ENCODE measurements at places on chromosomes 13 and 19.

DNA sequence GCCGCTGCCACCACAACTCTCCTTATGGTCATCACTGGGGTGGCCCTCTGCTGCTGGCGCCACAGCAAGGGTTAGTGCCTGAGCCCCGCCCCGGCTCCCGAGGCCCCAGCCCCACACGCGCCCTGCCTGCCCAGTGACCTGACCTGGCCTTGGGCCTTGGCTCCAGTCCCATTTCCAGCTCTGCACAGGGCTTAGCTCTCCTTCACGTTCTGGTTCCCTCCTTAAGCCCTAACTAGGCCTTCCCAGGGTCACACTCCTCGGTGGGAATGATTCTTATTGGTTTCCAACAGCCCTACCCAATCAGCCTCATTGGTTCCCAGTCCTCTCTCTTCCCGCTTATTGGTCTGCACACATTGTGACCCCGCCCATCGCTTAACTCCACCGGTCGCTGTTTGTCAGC, 5.8 kb downstream of the KIRREL2 start:
- DNase-seq = no peak

DNA sequence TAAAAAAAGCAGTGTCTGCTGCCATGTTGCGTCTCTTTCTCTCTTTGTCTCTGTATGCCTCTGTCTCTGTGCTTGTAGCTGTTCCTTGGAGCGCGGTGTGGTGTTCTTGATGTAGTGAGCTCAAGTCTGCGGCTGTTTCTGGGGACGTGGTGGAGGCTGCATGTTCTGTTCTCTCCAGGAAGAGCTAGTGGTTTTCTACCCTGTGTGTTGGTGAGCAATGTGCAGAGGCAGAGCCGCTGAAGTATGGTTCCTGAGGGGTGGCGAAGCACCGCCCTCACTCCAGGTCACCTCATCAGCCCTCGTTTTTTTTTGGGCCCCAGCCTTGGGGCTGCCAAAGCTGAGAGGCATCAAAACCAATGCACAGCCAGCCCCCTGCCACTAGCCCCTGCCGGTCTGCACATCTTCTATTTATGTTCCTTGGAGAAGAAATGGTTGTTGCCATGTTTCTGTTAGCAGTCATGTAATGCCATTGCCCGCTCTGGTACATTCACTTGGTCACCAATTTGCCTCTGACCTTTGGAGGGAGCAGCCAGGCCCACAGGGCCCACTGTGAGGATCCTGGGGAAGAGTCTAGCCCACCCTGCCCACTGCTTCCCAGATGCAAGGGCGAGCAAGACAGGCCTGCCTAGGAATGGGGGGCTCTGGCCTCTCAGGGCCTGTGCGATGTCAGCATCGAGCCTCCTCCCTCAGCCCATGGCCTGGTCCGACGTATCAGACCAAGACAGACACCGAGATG, 7.2 kb downstream of the HNRNPL start:
- no peak for DNase-seq

DNA sequence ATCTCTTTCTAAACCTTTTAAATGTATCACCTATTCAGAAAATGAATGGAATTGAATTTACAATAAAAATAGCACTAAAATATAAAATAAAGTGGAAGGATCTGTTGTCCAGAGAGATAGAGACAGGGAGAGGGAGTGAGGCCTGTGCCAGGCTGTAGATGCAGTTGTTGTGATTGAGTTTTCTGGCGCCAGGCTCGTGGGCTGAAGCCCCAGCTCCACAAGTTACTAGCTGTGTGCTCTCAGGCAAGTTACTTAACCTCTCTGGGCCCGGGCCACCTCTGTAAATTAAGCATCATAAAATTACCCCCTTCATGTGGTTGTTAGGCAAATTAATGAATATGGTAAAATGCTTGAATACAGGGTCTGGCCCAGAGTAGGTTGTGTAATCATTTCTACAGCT, 52.3 kb upstream of the USP29 start:
- no peak for DNase-seq

- no peak for DNase-seq
These were observed 104.5 kb downstream of the UGGT2 start for GRCh38 chr13:95948656-95949055.

- no peak for DNase-seq
These were observed 1507.5 kb downstream of the OLFM4 start for GRCh38 chr13:54536112-54536511.

DNA sequence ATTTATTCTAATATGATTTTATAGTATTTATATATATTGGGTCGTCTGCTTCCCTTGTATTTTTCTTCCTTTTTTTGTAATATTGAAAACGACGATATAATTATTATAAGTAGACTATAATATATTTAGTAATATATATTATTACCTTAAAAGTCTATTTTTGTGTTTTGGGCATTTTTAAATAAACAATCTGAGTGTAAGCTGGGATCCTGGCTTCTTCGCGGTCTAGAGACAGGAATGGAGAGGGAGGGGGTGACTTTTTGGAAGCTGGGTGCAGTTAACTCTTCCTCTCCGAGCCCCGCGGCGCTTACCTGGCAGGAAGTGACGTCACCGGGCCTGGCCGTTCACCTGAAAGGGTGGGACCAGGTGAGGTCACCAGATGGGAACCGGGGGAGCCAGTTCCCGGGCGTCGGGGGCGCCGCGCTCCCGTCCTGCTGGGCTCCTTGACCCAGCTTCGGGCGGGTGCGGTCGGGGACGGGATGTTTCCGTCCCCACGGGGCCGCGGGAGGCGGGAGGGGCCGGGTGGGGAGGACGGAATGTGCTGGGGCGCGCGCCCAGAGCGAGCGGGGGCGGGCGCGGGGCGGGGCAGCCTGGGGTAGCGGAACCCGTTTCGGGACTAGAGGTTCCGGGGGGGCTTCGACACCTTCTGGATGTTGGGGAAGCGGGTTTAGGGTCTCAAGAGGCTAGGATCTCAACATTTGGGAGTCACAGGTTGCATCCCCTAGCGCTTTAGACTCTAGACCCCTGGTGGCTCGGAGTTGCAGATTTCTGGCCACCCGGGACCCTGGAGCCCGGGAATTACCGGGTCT, 2.8 kb downstream of the ZFP36 start:
- DNase-seq = peak; percentile 84

DNA sequence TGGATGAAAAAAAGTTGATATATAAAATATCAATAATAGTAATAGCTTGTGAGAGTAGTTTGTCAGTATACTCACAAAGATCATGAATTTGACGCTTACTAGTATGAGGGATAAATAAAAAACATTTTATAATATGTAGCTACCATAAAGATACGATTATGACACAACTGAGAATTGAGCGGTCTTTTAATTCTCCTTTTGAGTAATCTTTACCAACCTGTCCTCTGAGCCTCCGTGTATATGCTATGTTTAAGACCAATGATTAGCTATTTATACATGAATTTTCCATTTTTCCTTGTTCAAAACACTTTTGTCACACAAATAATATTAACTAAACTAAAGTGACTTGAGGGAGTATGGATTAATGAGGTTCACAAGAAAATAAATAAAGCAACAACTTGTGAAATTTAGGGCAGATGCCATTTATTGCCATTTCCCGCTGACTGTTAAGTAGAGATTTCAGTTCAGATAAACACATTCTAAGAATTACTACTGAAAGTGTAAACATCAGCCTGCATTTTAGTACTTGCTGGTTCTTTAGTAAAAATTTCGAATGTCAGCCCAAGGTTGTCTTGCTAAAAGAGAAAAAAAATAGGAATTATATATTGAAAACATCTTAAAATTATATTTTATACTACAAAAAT, 6.2 kb upstream of the IRS2 start:
- DNase-seq = no peak

GRCh38 chr13:101429733-101430132, 13.4 kb upstream of the NALCN start:
- DNase-seq = no peak

- no peak for DNase-seq
These were observed 10.4 kb upstream of the GPR32 start for GRCh38 chr19:50759886-50760285.

GRCh38 chr13:103844471-103844870, 778.3 kb upstream of the SLC10A2 start:
- no peak for DNase-seq

DNA sequence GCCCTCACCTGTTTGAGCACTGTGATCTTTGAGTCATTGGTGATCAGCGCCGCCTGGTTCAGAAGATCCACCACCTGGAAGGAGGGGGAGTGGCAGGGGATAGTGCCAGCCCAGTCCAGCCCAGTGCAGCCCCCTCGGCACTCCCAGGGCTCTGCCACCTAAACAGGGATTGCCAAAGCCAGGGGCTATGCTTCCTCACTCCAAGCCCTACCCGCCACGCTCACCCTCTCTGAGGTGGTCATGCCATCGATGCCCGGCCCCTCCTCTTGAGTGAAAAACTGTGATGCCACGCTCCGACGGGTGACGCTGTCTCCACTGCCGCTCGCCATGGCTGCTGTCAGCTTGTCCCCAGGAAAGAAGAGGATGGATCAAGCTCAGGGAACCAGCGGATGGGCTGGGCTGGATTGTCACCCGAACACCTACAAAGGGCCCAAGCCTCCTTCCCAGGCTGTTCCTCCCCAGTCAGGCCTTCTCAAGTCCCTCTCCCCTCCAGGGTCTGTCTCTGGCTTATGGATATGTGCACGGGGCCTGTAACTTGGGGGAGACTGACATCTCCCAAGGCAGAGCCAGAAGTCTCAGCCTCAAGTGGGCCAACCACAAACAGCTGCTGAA, 8.7 kb downstream of the SYMPK start:
- no peak for DNase-seq

DNA sequence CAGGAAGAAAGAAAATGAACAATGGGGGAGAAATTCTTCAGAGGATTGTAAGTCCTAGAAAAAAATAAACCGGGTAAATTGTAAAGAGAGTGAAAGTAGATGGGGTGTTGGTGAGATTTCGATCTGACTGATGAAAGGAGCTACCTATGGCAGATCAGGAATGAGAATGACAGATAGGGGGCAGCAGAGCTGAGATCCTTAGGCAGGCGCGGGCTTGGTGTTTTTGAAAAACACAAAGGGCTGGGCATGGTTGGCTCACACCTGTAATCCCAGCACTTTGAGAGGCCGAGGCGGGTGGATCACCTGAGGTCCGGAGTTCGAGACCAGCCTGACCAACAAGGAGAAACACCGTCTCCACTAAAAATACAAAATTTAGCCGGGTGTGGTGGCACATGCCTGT, 1468.6 kb upstream of the SLC10A2 start:
- no peak for DNase-seq

GRCh38 chr13:20221772-20222171, 10.3 kb downstream of the GJB6 start:
- DNase-seq = no peak

DNA sequence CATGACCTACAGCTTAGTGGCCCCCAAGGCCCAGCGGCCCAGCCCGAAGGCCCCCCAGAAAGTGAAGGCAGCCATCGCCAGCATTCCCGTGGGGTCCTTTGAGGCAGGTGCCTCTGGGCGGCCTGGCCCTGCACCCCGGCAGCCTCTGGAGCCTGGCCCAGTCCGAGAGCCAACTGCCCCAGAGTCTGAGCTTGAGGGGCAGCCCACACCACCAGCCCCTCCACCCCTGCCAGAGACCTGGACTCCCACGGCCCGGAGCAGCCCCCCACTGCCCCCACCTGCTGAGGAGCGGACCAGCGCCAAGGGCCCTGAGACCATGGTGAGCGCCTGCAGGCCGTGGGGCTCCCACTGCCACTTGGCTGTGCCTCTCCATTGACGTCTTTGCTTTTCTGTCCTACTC, 9.0 kb upstream of the PRR19 start:
- DNase-seq = no peak

DNA sequence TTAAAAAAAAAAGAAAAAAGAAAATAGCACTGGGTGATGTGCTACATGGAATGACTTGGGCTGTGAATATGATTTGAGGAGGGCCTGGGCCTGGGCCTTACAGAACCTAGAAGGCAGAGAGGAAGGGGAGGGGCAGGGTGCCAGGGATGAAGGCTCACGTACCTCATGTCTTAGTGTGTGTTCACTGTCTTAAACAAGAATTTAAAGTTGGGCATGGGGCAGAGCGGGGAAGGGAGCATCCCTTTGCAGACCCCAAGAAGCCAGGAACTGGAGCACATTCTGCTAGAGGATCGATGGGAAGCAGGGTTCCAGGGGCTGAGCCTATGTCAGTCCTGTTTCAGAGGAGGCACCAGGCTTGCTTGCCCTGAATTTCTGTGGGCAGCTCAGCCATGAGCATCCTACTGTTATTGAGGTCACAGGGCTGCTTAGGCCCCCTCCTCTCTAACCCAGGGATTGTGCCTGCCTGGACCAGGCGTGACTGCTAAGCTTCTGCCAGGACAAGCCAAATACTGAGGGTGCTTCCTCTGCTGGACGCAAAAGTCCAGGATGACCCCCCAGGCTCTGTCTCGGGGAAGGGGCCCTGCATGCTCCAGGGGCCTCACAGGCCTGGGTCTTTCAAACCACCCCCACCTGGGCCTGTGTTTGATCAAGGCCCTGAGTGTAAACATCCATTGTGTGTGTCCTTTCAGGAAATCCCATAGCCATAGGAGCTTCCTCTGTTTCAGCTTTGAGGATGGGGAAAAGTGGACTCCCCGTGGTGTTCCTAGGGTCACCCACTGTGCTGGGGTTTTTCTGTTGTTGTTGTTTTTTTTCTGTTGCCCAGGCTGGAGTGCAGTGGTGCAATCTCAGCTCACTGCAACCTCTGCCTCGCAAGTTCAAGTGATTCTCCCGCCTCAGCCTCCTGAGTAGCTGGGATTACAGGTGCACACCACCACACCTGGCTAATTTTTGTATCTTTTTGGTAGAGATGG, 4.8 kb downstream of the LSR start:
- DNase-seq = no peak

DNA sequence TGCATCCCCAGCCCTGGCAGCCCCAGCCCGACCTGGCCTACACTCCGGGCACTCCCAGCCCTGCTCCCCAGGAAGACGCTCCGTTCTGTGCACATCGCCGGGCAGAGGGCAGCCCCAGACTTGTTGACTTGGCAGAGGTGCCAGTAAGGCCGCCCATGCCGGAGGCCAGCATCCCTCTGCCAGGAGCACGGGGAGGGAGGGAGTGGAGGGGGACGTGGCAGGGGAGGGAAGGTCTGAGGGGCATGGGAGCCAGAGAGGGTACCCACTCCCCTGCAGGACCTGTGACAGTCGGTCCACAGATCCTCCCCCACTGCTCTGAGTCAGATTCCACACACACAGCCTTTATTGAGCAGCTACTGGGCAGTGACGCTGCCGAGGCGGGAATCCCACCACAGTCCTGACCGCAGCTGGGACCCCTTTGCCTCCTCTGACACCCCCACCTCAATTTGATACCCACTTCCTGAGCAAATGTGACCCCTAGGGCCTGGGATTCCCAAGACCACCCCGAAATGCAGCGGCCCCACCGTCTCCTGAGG, 1.9 kb upstream of the NKPD1 start:
- no peak for DNase-seq

GRCh38 chr19:30340771-30341561, 31.2 kb upstream of the ZNF536 start:
- DNase-seq = no peak

- DNase-seq = no peak
These were observed 1.4 kb downstream of the PEPD start for GRCh38 chr19:33520048-33520643.

All from stimulated activated CD8-positive, alpha-beta memory T cell treated with anti-CD3 and anti-CD28 coated beads, Interleukin-7, amount 100 ng/mL, for 1 hour (primary cell).